Stimulated activated CD8-positive, alpha-beta memory T cell treated with anti-CD3 and anti-CD28 coated beads, Interleukin-4, amount 100 ng/mL, for 4 hours (primary cell): ENCODE measurements at places on chromosomes 4 and X.

- no peak for DNase-seq
Observed at GRCh38 chr4:32748498-32748897, 2028.3 kb downstream of the PCDH7 start.

GRCh38 chr4:153142700-153143438 lies 61.4 kb upstream of the TRIM2 start:
- DNase-seq: no peak

GRCh38 chr4:174813292-174813691 lies 15.8 kb downstream of the GLRA3 start:
- no peak for DNase-seq

- no peak for DNase-seq
Observed at GRCh38 chr4:2219233-2219760, 22.6 kb downstream of the HAUS3 start.

GRCh38 chrX:72245461-72246089 lies 6.7 kb upstream of the ERCC6L start:
- no peak for DNase-seq

DNA sequence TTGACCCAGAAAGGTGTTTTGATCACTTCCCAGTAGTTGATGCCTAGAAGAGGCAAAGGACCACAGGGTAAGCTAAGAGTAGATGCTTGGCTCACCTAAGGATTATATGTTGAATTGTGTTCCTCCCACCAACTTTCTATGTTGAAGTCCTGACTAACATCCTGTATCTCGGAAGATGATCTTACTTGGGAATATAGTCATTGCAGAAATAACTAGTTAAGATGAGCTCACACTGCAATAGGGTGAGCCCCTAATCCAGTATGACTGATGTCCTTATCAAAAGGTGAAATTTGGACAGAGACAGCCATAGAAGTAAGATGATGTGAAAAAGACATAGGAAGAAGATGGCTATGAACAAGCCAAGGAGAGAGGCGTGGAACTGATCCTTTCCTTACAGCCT lies 3.3 kb upstream of the HMGB2 start:
- DNase-seq: no peak

DNA sequence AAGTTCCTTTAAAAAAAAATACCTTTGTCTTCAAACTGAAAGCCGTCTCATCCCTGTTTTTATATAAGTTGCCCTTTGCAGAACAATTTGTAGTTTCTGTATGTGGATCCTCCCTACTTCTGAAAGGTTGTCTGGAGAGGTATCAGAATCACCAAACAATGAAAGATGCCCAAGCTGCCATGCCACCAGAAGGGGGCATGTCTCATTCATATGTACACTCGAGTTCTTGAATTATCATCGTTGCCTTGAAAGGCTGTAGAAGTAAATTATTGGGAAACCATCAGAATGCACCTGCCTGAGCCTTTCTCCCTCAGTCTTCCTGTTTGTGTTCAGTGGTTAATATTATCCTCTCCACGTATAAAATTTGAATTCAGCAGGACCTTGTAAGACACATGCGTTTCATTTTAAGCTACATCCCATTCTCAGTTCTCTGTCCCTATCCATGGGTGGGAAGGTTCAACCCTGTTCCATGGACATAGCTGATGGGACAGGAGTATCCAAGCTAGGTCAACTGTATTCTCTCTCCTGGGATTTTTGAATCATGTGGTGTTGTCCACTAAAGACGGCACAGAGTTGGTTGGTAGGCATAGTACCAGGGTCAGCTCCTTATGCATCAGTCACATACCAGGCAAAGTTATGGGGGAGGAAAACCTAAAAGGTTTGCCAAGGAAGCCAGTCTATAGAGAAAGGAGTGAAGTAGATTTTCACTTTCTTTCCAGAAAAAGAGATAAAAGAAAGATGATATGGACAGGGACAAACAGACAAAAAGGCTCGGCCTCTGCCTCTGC lies 24.0 kb downstream of the GALNT7 start:
- no peak for DNase-seq

DNA sequence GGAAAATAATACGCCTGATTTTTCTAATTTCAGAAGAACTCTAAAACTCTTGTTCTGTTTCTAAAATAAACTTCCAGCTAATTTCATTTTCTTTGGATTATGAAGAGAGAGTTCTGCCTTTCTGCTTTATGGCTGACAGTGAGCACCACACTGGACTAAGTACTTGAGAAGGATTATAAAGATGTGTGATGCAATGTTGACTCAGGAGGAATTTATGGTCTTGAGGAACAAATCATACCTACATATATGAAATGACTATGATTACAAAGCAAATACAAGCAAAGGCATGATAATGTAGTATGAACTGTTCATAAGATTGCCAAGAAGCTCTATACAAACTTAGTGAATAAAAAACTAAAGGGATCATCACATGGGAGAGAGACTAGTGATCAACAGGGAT lies 13.0 kb upstream of the SLC25A5 start:
- DNase-seq: no peak

DNA sequence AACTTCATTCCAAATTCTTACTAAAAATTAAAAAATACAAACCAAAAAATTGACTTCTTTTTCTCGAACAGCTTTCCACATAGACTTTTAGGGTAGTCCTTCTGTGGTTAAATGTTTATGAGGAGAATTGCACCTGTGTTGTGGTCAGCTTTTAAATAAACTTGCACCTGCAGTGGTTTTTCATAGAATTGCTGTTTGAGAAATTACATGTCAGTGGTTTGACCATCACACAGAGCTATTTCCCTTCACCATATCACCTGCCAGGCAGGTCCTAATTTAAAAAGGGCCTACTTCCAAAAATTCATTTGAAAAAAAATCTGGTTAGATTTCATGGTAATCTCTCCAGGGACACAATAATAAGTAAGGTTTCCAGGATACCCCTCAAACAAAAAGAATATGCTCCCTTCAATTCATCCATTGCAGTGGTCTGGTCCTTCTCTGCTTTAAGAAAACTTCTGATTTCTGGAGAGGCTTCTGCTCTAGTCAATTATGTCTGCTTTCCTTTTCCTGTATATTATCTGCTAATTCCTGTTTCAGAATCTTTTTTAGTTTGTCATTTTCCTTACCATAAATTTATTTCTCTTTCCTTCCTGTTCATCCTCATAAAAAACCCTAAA lies 9.8 kb upstream of the UTP3 start:
- DNase-seq: no peak

GRCh38 chr4:39068907-39069306 lies 6.9 kb downstream of the KLHL5 start:
- DNase-seq: no peak

- no peak for DNase-seq
Observed at GRCh38 chr4:16417198-16417597, 190.9 kb upstream of the TAPT1 start.

DNA sequence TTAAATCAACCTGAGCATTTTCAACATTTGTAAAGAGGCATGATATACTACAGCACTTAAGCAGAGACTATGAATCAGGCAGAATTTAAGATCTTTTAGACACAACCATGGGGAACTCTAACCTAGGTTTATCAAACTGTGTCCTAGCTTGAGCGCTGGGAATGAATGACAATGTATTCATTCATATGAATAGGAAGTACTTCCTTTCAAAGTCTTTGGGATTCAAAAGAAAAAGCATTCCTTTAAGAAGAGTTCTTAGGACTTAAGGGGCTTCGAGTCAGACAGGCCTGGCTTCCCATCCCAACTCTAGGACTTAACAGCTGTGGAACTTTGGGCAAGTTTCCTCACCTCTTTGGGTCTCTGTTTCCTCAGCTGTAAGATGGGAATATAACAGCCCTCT lies 104.6 kb downstream of the ANAPC4 start:
- no peak for DNase-seq

GRCh38 chr4:83012200-83012686 lies 1.6 kb upstream of the LIN54 start:
- no peak for DNase-seq

DNA sequence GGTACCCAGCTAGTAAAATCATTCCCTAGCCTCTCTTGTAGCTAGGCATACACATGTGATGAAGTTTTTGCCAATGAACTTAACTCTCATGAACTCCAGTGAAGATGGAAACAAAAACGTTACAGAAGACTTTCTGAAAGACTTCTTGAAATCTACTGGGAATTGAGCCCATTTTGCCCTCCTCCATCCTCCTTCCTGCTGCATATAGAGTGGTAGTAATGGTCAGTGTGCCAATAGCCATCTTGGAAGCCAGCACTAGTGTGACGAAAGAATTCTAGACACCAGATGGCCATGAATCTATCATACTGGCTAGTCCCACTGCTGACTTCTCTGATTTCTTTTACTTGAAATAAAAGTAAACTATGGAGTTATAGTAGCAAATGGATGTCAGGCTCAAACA lies 30.9 kb upstream of the PPA2 start:
- DNase-seq: no peak

DNA sequence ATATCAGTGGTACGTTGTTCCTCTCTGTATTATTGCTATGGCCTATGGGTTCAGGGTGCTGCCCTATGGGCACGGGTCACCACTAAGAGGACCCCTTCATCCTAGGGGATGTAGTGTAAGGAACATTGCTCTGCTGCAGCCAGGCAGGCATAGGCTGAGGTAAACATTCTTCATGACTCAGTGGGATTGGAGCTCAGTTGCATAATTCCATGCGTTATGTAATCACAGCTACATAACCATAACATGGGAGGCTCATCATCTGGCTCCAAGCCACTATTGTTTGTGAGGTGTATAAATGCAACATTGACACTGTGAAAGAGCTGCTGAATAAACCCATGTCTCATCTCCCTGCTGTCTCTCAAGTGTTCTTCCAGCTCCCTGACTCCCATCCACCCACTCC lies 375.2 kb downstream of the MAGEE1 start:
- DNase-seq: no peak

DNA sequence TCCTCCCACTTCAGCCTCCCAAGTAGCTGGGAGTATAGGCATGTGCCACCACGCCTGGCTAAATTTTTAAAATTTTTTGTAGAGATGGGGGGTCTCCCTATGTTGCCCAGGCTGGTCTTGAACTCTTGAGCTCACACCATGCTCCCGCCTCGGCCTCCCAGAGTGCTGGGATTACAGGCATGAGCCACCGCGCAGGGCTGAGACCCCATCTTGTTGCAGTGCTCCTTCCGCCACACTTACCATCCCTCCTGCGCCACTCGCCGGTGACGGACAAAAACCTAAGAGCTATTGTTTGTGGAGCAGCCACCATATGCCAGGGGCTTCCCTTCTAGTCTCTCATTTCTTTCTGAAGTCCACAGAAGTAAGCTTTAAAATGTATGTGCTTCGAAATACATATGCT lies 34.5 kb downstream of the NSG1 start:
- no peak for DNase-seq

- no peak for DNase-seq
Observed at GRCh38 chr4:70895405-70895804, 6.8 kb upstream of the MOB1B start.
